ENCODE measurements at places on chromosomes 13 and 19.

GRCh38 chr19:18417250-18418028 is 1.8 kb upstream of the SSBP4 start:
- DNase-seq, result peak; percentile 72

DNA sequence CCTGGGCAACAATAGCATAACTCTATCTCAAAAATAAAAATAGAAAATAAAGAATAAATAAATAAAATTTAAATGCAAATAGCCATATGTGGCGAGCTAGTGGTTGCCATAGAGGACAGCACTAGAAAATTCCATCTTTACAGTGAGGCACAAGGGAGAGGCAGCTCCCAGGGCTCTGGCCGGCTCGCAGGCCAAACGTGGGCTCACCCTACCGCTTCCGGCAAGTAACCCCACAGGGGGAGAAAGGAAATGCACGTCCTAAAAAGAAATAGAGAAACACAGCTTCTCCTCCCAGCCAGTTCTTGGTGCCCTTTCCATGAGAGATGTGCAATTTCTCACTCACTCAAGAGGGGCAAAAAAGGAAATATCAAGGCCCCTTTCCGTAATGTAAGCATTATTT is 12.4 kb upstream of the GRWD1 start:
- DNase-seq, result no peak

GRCh38 chr19:5436948-5437306 is 18.3 kb upstream of the ZNRF4 start:
- DNase-seq, result no peak

DNA sequence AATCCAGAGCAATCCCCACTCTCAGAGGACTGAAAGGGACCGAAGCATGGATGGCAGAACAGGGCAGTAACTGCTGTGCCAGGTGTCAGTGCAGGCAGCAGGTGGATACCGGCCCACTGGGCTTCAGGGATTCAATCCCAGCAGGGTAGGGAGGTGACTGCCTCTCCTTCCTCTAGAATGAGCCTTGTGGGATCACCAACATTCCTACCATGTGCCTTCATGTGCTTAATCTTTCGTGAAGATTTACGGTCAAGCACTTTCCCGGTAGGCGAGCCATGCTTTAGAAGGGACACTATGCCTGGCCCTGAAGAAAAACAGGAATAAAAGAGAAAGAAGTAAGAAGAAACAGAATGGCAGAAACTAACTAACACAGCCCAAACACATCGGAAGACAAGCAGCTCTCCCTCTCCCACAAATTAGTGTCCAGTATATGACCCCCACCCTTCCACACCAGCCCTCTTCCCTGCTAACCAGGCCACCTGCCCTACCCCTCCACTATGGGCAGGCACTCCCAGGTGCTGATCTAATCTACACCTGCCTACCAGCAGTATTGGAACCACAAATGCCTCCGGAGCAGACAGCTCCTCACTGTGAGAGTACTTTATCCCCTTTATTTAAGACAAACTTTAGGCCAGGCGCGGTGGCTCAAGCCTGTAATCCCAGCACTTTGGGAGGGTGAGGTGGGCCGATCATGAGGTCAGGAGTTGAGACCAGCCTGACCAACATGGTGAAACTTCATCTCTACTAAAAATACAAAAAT is 162.5 kb downstream of the NUFIP1 start:
- DNase-seq, result no peak

DNA sequence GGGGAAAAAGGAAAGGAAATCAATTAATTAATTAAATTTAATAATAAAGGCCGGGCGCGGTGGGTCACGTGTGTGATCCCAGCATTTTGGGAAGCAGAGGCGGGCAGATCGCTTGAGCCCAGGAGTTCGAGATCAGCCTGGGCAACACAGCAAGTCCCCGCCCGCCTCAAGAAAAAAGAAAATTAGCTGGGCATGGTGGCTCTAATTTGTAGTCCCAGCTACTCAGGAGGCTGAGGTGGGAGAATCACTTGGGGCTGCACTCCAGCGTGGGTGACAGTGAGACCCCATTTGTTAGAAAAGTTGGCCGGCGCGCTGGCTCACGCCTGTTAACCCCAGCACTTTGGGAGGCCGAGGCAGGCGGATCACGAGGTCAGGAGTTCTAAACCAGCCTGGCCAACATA is 733 bp upstream of the CD320 start:
- DNase-seq, result peak; percentile 0

DNA sequence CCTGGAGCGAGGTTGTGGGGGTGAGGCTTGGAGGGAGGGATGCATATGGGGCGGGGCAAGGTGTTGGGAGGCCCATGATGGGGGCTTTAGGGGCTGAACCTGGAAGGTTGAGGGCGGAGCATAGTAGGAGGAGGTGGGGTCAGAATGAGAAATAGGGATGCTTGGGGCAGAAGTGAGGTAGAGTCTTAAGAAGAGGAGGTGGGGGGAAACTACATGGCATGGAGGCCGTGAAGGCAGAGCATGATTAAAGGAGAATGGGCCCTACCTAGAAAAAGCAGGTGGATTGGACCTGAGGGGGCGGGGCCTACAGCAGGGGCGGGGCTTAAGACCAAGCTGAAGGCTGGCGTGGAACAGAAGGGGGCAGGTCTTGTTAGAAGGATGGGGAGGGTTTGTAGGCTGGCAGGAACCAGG is 799 bp downstream of the NR1H2 start:
- DNase-seq, result no peak

GRCh38 chr19:12689581-12690216 is 1.9 kb downstream of the GNG14 start:
- DNase-seq, result no peak

DNA sequence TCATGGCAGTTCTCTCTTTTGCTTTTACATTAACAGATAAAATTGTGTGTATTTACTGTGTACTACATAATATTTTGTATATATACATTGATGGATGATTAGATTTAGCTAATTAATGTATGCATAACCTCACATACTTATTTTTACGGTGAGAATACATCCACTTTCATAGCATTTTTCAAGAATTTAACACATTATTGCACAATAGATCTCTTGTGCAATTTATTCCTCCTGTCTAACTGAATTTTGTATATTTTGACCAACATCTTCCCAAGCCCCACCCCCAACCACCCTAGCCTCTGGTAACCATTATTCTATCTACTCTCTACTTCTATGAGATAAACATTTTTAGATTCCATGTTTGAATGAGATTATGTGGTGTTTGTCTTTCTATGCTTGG is 194.7 kb downstream of the RBM26 start:
- DNase-seq, result no peak

GRCh38 chr19:47247308-47247990 is 8.9 kb upstream of the CCDC9 start:
- peak; percentile 65 for DNase-seq

DNA sequence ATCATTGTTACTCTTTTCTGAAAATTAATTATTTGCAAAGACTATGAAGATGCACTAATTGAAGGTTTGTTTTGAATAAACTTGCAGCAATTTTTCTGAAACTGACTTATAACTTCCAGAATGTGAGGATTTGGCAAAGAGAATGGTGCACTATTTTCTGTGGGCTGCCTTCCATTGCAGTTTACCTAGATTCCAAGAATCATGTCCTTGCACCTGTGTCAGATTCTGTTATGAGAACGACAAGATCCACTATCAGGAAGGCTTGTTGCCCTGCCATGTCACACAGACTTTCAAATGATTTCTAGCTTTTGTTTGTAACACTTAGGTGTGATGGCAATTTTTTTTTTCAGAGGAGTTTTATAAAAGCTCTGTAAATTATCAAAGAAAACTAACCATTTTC is 5.6 kb upstream of the SLAIN1 start:
- no peak for DNase-seq

GRCh38 chr19:53374743-53375142 is 9.2 kb downstream of the ZNF525 start:
- DNase-seq, result no peak

DNA sequence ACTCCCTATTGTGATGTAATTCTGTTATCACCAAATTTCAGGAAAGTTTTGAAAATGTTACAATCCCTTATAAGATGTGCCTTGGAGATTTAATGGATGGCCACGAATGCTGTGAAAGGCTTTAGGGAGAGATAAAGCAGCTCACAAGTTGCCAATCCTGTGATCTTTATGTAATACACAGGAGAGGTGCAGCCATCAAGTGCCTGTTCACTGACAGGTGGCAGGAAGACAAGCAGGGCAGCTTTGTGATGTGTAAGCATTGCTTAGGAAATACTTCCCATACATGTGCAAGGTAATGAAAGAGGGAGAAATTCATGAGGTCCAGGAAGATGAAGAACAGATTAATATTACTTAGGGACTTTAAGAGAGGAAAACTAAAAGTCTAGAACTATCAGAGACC is 628.8 kb downstream of the SLITRK6 start:
- DNase-seq, result no peak

GRCh38 chr13:25347151-25347550 is 24.6 kb upstream of the ATP8A2 start:
- no peak for DNase-seq

- DNase-seq, result no peak
Measured at GRCh38 chr13:34765446-34766180, 176.5 kb upstream of the NBEA start.

- DNase-seq, result no peak
Measured at GRCh38 chr13:102280366-102280765, 121.5 kb downstream of the FGF14 start.

DNA sequence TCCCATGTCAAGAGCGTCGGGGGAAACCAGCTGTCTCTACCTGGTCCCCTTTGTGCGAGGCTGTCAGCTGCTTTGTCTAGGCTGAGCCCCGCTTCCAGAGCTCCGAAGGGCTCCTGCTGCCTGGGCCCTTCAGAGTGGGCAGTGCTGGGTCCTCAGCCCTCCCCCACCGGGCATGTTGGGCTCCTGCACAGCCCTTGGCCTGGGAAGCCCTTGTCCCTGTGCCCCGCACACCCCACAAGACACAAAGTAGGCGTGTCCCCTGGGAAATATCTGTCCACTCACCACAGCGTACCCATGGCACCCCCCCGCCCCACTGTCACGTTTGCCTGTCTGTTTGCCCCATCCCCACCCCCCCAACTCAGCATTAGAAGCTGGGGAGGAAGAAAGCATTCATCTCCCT is 39.6 kb upstream of the RANBP3 start:
- no peak for DNase-seq

GRCh38 chr19:6707658-6708018 is 12.8 kb downstream of the C3 start:
- no peak for DNase-seq

- peak; percentile 46 for DNase-seq
Measured at GRCh38 chr19:44955505-44956439, 592 bp downstream of the CLPTM1 start.

All from adrenal gland (tissue), 19 donors.